ENCODE measurements at places on chromosomes 2 and 18.

DNA sequence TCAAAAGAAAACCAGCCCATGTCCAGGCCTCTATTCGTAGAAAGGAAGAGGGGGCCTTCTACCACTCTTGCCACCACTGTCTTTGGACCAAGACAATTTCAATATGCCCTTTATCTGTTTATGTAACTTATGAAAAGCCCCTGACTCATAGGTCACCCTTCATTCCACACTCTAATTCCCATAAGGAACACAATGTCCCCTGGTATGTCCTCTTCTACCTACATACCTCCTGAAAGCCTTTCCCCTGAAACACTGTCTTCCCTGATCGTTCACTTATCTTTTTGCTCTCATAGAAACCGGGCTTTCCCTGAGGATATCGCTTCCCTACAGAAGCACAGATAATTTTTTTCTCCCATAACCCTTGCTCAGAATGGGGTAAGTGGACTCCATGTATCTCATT is 13.3 kb downstream of the EIF2AK3 start:
- no peak for DNase-seq

- DNase-seq: no peak
These were observed 76.9 kb downstream of the CD226 start for GRCh38 chr18:69870736-69871135.

- DNase-seq: no peak
These were observed 27.1 kb upstream of the MAP3K20 start for GRCh38 chr2:173048522-173048896.

GRCh38 chr2:131413785-131414184 is 49.8 kb upstream of the RAB6D start:
- DNase-seq: no peak

- no peak for DNase-seq
These were observed 177.3 kb downstream of the HDAC4 start for GRCh38 chr2:239223310-239224198.

DNA sequence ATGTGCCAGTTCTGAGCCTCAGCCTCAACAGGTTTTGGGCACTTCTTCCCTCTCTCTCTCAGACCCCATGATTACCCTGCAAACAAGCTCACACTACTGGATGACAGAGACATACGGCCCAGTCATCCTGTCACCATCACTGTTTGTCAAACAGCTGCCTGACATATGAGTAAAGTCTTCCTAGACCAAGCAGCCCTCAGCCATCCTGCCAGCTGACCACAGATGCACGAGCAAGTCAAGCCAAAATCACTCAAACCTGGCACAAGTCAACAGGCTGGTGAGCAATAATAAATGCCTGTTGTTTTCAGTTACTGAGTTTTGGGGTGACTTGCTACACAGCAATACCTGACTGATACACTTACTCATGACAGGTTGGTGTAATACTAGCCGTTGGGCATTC is 75.5 kb upstream of the KLF7 start:
- DNase-seq: no peak

DNA sequence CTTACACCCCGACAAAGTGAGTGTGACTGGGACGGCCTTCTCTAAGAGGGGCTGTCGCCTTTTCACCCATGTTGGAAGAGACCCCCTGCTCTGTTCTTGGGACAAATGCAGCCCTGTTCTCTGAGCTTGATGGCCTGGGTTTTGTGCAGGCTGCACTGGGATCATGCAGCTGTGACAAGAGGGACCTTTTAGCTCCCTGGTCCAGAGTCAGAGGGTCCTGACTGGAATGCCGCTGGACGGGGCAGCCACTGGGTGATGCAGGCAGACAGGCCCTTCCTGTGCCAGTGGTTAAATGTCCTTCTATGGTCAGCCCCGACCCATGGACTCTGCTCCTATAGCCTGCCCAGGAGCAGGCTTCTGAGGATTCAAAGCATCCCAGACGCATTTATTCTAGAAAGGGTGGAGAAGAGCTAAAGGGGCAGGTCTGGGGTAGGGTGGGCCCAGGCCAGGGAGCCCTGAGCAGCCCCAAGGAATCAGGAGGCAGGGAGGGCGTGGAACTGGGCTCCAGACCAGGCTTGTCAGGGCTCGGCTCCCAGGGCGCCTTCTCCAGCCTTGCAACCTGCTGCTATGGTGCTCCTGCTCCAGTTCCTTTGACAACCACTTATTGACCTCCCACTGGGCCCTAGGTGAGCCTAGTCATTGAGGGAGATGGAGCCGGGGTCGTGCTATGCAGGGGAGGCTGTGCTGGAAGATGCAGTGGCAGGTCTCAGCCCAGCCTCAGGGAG is 277.9 kb upstream of the HS6ST1 start:
- DNase-seq: no peak

DNA sequence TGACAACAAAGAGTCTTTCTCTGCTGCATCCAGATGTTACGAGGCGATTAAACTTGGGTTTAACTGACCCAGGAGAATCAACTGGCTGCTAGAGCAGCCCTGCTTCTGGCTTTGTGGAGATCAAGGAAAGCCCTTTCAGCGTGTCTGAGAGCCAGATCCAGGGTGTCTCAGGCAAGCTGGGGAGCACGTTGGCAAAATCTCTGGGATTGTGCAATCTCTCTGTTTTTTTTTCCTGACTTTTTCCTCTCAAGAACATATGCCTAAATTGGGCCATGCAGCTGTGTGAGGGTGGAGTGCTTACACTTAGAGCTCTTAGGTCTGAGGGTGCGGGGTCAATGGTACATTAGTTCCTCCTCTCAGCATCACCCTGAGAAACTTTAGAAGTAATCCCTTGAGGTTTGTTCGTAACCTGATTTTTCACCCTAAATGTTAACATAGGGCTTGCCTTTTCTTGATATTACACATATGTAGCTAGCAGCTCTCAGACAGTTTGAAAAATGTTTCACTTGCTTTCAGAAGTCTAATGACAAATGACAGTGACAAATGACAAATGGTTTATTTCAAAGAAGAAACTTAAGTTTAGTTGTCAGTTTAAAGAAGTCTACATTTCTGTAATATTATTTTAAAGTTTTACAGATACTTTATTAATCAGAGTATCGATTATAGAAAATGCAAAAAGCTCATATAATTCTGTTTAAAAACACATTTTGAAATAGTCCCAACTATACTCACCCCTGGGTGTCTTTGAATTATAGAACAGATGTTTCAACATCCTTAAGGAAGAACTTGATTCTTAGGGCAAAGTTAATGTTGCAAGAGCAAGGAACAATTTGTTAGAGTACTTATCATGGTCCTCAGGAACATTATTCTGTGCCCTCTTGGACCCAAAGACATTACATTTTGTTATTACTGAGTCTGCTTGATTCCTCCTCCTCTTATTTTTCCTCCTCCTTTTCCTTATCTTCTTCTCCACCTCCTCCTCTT is 38.4 kb upstream of the ZSWIM2 start:
- DNase-seq: no peak

GRCh38 chr2:62163834-62164233 is 32.1 kb upstream of the B3GNT2 start:
- DNase-seq: no peak
